ENCODE measurements at places on chromosomes 4 and X.

DNA sequence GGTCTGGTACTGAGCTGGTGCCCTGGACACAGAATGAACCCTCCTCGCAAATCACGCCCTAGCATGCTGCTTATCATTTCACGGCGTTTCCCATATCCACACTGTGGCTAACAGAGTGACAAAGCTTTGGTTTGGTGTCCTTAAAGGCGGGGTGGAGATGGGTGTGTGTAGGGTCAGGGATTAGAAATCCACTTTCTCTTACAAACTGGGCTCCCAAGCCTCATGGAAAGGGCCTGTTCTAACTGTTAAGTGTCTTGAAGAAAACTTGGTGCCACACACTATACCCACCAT lies 735 bp upstream of the CHRDL1 start:
- no peak for DNase-seq

- DNase-seq = no peak
Observed at GRCh38 chr4:39103291-39103690, 41.3 kb downstream of the KLHL5 start.

- DNase-seq = no peak
Observed at GRCh38 chr4:168604496-168605373, 107.9 kb downstream of the PALLD start.

DNA sequence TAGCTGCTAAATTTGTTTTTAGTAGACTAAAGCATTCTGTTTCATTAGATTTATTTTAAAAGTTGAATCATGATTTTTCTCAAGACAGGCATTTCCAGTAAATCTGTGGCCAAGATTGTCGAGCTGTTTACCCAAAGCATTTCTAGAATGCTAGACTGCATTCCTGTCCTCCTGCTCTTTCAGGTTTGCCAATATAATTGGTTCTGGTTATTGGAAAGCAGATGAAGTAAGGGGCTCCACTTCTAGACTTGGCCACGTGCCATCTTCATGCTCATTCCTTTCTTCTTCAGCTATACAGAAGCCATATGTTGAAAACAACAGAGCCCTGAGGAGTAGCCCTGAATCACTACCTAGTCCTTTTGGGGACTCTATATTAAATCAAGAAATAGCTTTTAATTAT lies 62.5 kb downstream of the PGRMC2 start:
- DNase-seq = no peak

DNA sequence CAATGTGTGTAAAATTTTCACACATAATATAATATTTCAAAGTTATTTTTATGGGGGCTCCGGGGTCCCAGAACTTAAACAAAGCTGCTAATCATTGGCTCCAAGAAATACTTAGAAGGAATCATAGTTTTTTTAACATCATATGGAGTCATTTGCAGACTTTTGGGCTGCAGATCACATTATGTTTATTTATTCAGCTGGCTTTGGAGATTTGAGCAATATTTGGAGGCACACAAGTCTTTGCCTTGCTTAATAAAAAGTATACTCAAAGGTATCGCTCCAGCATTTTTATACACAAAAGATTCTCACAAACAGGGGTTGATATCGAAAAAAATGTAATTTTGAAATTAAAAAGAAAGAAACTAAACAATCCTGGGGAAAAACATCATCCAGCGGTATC lies 382.5 kb upstream of the TENM3 start:
- no peak for DNase-seq

DNA sequence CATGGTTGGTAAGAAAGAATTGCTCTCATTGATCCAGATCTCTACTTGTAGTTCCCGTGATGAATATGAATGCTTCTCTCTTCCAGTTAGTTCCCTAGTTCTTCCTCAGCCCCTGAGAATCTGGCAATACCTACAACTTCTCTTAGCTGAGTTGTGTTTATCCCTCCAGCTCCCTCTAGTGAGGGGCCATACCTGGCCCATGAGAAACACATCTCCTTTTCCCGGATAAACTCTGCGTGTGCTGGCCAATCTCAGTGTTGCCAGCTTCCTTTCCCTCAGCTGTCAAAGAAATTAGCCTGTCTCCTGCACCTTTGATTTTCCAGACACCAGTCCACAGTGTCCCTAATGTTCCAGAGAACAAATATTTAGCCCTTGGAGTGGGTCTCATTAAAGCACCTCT lies 5.7 kb downstream of the CBLL2 start:
- no peak for DNase-seq

DNA sequence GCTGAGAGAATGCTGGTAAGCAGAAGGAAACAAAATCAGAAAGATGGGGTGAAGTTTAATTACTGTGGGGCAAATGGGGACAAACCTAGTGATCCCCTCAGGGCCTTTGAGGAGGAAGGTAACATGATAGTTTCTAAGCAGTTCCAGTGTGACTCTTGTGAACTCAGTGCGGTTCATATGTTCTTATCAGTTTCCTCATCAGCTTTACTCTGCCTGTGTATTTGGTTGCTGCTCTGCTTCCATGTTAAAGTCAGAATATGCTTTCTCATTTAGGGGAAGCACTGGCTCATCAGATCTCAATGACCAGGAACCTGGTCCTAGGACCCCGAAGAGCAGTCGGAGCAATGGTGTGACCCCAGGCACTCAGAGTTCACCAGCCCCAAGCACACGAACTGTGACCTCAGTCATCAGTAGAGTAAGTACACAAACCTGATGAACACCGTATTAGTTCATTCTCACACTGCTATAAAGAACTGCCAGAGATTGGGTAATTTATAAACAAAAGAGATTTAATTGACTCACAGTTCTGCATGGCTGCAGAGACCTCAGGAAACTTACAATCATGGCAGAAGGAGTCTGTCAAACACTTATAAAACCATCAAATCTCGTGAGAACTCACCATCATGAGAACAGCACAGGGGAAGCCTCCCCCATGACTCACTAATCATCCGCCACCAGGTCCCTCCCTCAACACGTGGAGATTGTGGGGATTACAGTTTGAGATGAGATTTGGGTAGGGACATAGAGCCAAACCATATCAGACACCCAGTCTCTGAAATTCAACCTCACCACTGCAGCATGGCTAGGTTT lies 83.0 kb downstream of the SYTL5 start:
- no peak for DNase-seq

DNA sequence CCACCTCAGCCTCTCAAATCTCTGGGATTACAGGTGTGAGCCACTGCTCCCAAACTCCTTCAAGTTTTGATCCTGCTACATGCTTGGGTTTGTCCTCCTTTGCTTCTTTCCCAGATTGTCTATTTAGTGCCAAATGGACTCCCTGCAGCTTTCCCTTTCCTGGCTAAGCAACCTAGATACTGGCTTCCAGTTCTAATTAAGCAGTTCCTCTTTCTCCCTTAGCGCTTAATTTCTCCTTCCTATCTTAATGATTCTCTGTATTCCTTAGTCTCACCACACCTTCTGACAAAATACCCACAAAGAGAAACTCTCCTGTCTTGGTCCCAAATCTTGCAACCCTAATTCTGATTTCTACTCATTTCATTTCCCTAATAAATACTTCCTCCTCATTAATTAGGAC lies 7.8 kb downstream of the RXFP1 start:
- no peak for DNase-seq

GRCh38 chrX:12912791-12913482 lies 6.5 kb downstream of the TLR8 start:
- no peak for DNase-seq

DNA sequence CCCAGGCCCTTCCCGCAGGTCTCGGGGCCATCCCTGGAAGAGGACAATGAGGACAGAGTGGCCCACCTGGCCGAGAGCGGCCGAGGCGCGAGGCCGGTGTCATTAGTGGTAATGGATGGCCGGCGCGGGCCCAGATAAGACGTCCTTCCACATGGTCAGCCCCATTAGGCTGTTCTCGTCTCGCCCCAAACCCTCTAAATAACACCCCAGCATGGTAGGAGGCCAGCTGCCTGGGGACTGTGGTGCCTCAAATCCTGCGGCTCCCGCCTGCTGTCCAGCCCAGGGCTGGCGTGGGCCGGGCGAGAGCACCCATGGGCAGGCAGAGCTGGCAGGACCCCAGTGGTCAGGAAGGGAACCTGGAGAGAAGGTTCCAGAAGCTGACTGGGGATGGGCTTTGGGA lies 121.7 kb downstream of the FAM53A start:
- no peak for DNase-seq

- DNase-seq = no peak
Observed at GRCh38 chr4:57910151-57910550, 800.0 kb upstream of the IGFBP7 start.

DNA sequence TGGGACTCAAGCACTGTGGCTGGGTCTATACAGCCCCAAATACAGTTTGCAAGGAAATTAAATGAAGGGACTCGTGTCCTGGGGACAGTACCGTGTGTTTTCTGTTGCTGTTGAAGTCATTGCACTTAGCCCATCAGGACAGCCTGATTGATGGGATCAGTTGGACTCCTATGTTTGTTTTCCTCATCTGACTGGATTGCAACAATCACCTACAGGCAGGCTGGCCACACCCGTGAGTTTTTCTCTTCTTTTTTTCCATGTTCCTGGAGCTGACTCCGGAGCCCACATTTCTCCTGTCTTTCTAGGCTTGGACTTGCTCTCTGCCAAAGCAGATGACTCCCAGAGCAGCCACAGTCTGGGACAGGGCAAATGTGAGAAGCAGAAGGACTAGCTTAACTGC lies 38.1 kb downstream of the RTL9 start:
- DNase-seq = no peak

DNA sequence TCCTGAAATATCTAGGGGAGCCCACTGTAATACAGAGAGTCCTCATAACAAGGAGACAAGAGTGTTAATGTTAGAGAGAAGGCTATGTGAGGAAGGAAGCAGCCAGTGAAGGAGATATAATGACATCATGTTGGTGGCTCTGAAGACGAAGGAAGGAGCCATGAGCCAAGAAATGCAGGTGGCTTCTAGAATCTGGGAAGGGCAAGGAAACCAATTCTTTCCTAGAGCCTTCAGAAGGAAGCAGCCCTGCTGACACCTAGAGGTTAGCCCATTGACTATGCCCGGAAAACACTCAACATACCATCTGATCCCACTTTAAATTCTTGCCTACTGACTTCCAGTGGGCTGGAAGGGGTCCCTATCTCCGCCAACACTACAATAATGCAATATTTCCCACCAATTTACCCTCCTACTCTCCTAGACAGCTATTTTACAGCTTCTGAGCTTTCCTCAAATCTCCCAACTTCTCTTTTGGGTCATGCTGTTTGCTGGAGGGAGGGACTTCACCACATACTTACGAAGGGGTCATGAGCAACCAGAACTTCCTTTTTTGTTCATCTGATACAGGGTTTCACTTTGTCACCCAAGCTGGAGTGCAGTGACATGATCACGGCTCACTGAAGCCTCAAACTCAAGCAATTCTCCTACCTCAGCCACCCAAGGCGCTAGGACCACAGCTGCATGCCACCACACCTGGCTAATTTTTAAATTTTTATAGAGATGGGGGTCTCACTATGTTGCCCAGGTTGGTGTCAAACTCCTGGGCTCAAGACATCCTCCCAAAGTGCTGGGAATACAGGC lies 25.2 kb upstream of the G3BP2 start:
- no peak for DNase-seq

DNA sequence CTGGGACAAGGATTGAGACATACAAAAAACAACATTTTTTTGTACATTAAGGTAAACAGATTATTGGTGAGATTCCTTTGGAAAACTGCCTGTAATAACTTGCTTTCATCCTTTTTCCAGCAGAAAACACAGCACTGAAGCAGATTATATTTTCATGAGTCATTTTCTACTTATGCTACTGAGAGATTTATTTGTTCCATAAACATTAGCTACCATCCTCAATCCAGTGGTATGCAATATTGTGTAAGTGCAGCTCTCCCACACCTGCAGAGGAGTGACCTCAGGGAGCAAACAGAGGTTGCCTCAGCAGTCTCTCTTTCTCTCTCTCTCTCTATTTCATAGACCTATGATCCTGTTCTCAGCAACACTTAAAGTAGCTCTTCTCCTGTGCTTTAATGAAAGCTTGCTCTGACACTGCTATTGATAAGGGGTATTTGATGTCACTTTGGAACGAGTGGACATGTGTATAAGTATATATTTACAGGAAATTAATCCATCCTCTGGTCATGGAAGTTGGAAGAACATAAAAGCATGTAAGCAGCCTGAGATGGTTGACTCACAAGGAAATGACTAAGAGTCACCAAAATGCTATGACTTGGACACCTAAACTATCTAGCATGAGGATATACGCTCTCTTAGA lies 163.7 kb upstream of the SPANXC start:
- no peak for DNase-seq

DNA sequence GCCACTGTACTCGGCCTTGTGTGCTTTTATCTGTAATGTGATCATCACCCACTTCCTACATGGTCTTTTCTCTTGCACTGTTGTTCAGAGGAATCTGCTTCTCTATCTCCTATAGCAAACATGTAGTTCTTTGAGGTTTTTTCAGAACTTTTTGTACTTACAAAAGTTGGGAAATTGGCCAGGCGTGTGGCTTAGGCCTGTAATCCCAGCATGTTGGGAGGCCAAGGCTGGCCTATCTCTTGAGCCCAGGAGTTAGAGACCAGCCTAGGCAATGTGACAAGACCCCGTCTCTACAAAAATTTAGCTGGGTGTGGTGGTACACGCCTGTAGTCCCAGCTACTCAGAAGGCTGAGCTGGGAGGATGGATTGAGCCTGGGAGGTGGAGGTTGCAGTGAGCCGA lies 30.4 kb downstream of the TAF1 start:
- no peak for DNase-seq

- DNase-seq = no peak
Observed at GRCh38 chr4:2245057-2245786, 3.3 kb upstream of the HAUS3 start.

- DNase-seq = no peak
Observed at GRCh38 chrX:130772105-130772775, 130.8 kb downstream of the ENOX2 start.

Measured in left hindlimb (tissue), 1 donor.